ENCODE measurements at places on chromosomes 4 and X. TPM values are rescaled to one million over a fixed set of nuclear protein-coding genes. Genes with fewer than 3 reads are reported as not detected.
A peak's percentile ranks its signal among the peaks of the same experiment; 100 is the strongest.

The DUSP21 gene
- polyA plus RNA-seq: not detected

The SAGE1 gene
- polyA plus RNA-seq: not detected

The ZNF827 gene
- polyA plus RNA-seq: 34.2 TPM

The FGFR3 gene
- polyA plus RNA-seq: 228 TPM

The HELT gene
- not detected for polyA plus RNA-seq

The RENBP gene
- polyA plus RNA-seq: 85.8 TPM

The SPARCL1 gene
- polyA plus RNA-seq: 154 TPM

The NAA11 gene
- 0.09 TPM for polyA plus RNA-seq

The HTR2C gene
- polyA plus RNA-seq: not detected

The TEX13C gene
- polyA plus RNA-seq: not detected

- no peak for DNase-seq
Measured at GRCh38 chr4:53788011-53788410, 196.7 kb upstream of the LNX1 start.

GRCh38 chr4:138045036-138045435, 197.1 kb downstream of the SLC7A11 start:
- no peak for DNase-seq

GRCh38 chr4:123652476-123652875, 255.9 kb downstream of the SPRY1 start:
- no peak for DNase-seq

- no peak for DNase-seq
Measured at GRCh38 chr4:79851625-79852304, 221.3 kb downstream of the ANTXR2 start.

- no peak for DNase-seq
Measured at GRCh38 chr4:176185051-176185450, 10.3 kb downstream of the SPATA4 start.

GRCh38 chrX:1401611-1402430, 9.9 kb upstream of the SLC25A6 start:
- no peak for DNase-seq

DNA sequence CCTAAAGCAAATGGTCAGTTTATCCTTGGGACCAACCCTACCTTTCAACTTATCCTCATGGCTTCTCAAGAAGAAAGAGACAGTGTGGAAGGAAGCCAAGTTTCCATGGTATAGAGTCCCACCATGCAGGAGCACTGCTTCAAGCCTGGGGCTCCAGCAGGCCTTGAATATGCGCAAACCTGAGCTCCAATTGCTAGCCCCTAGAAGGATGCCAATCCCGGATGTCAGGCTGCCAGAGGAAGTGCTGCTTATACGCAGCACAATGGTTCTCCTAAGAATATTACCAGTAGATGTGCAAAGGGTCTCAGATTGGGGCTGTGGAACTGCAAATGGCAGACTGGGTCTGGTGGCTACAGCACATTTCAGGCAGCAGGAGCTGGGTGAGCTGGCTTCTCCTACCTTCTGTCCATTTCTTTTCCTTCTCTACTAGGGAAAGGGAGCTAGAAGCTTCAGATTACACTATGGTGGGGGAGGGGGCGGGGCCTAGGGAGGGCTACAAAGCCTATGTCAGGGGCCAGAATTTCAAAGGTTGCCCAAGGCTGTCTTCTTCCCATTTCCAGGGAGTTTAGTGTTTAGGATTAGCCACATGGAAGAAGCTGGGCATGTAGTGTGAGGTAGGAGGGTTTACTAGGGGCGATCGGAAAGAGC, 40.7 kb upstream of the CITED1 start:
- no peak for DNase-seq

DNA sequence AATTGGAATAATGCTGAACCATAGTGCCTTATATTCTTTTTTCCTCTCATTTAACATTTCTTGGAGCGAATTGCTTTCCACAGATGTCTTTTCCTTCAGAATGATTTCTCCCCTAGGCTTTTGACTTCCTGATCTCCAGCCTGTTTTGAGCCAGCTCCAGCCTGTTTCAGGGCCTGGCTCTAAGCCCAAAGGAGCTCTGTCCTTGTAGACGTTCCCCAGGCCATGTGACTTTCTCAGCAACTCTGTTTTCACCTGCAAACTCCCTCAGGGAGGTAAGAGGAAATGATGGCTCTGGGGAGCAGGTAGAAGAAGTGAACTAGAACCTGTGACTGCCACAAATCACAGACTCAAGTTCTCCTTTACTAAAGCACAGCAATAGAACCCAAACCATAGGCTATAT, 89.1 kb downstream of the AKAP4 start:
- peak; percentile 39 for DNase-seq

- no peak for DNase-seq
Measured at GRCh38 chrX:43880425-43880824, 1.8 kb downstream of the MAOB start.

DNA sequence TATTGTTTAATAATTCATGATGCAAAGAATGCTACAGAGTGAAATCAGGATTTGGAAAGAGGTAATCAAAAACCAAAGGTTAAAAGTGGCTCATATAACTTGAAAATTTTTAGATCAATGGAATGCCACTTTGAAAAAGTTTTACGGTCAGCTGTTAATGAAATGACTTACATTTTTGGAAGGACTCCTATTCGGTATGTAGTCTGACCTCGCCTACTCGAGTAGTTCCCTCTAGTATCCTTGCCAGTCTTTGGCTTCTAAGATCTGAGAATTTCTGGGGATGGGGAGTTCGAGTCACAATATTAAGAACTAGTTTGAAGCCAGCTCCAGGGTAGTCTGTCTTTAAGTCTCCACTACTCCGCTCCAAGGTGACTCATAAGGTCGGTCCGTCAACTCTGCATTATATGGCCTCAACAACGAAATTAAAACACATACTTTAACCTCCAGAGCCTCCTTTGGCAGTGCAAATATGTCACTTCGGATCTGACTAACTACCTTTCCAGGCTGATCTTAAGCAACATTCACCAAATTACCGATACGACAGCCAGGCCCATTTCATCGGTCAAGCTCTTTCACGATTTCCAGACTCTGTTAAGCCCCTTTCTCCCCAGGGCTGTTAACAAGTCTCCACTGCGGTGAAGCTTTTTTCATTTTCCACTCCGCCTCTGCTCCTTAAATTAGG, 733 bp upstream of the NAA15 start:
- peak; percentile 61 for DNase-seq

GRCh38 chr4:177047851-177048174, 255.1 kb upstream of the VEGFC start:
- no peak for DNase-seq

GRCh38 chrX:39904816-39905537, 192.8 kb downstream of the BCOR start:
- DNase-seq: no peak

DNA sequence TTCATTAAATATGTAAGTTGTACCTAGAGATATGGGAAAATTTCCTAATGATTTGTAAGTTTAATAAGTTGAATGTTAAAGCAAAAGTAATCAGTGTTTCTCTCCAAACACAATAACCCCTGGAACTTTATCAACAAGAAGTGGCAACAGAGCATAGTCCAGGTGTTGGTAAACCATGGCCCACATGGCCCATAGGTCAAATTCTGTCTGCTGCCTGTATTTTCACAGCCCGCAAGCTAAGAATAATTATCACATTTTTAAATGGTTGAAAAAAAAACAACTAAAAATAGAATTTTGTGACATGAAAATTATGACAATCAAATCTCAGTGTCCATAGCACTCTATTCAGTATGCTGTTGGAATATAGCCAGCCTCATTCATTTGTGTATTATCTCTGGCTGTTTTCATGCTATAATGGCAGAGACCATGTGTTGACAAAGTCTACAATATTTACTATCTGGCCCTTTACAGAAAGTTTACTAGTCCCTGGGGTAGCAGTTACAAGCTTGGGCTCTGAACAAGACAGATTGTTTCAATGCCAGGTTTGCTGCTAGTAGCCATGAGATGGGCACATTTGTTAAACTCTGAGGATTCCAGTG, 395.8 kb downstream of the GASK1B start:
- peak; percentile 65 for DNase-seq

DNA sequence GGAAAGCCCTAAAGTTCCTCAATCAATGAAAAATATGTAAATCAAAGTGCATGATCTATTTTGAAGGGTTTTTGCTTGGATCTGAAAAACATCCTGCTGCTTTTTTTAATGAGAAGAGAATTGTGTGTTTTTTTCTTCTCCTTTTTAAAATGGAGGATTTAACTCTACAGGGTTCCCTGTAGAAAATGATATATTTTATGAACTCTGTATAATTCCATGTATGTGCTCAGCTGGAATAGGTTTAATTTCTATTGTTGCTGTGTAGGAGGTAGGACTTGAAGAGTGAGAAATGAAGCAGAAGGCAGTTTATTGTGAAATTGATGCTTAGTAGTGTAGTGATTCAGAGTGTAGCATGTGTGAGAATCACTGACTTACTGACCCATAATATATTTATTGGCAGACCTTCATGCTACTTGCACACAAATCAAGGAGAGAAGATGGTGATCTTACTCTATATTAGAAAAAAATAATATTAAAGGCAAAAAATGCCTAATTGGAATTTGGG, 286.8 kb upstream of the FSTL5 start:
- DNase-seq: no peak

GRCh38 chr4:166458756-166459155, 585.7 kb downstream of the TLL1 start:
- no peak for DNase-seq

DNA sequence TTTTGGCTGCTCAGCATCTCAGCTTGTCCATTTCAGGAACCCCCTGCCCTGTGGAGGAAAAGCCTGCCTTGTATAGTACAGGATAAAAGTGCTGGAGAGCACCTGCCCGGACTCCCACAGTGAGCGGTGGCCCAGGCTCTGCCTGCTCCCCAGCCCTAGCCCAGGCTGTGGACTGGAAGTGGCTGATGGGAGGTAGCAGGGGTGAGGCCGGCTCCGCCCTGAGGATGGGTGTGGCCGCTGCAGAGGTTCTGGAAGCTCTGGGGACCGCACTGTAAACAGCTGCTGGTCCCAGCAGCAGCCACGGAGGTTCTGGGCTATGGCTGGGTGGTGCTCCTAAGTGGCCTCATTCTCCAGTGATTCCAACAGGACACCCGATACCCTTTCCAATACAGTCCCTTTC, 56.6 kb upstream of the HELT start:
- DNase-seq: no peak

DNA sequence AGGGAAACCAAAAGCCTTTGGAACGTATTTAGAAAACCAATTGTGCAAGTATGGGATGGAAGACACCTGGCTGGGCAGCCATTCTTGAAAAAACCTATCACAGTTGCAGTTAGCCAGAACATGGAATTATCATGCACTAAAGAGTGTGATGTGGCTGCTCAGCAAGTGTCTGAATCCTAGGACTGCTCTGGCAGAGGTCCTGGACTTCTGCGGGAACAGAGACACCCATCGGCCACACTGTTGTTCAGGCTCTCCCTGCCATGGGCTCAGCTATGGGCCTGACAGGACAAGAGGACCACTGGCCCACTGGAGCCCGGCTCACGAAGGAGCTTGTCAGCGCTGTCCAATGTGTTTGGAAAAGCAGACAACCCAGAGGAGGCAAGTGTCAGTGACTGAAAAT, 115.7 kb upstream of the GPC4 start:
- DNase-seq: no peak

- no peak for DNase-seq
Measured at GRCh38 chr4:13365195-13365594, 118.9 kb downstream of the RAB28 start.

GRCh38 chr4:1501754-1502500, 95.7 kb upstream of the NKX1-1 start:
- no peak for DNase-seq

DNA sequence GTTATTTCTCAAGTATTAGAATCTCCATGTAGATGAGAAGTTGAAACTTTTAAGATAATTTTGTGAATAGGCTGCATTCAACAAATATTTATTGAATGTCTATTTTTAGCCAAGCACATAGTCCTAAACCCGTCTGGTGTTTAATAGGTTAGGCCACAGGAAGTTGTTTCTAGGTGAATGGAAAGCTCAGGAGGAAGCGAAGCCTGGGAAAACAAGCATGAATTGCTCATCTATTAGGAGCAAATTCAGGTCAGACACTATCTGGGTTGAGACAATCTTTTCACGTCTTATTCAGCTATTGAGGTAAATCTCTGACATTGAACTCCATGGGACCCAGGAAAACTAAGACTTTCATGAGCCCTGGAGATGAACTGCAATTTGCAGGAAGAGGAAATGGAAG, 43.1 kb upstream of the FREM3 start:
- DNase-seq: no peak

DNA sequence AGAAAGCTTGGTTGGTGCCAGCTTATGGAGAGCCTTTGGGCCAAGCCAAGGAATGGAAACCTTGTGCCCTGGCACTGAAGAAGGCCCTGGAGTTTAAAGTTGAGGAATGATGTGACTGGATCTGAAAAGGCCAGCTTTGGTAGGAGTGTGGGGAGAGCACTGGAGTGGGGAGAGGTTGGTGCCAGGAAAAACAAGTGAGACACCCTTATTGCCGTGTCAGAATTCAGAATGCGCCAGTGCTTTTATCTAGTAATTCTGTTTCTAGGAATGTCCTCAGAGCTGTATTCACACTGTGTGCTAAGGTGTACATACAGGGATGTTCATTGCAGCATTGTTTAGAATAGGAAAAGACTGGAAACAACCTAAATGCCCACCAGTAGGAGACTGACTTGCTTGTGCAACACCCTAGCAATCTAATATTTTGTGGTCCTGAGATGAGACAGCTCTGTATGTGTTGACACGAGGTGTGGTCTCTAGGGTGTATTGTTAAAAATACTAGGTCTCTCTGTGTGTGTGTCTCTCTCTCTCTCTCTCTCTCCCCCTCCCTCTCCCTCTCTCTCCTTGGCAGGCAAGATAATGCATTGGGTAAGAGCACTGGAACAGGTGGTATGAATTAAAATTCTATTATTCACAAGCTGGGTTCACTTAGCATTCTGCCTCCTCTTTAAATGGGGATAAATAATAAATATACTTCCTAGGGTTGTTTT, 107.8 kb downstream of the GATB start:
- DNase-seq: no peak

DNA sequence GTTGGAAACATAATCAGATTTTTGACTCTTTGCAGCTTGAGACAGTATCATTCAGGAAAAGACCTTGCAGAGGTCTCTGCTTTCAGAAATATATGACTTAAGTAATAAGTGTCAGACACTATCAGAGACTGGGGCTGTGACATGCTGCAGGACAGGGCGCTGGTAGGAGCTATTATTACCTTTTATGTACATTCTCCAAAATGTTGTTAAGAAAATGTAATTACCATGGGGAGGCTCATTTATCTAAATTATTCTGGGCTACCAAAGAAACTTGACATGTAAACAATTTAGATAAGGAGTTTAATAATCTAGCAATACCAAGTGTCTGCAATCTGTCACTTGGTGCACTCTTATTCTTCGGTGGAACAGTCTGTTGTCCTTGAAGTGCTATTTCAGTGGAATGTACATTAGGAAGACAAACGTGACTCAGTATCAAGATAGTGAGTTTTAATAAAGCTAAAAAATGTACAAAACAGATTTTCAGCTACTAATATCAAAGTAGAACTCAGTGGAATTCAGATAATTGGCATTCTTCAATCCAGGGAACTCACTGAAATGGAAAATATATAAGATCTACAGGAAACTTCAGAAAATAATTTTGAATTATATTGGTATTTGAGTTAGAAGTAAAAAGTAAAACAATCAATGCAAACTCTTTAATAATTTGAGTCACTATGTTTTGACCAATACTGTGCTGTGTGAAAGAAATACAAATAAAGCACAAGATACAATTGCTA, 214.5 kb downstream of the KCNIP4 start:
- DNase-seq: no peak

All from large intestine (tissue), 12 donors.